ENCODE measurements at places on chromosomes 12 and 14.

DNA sequence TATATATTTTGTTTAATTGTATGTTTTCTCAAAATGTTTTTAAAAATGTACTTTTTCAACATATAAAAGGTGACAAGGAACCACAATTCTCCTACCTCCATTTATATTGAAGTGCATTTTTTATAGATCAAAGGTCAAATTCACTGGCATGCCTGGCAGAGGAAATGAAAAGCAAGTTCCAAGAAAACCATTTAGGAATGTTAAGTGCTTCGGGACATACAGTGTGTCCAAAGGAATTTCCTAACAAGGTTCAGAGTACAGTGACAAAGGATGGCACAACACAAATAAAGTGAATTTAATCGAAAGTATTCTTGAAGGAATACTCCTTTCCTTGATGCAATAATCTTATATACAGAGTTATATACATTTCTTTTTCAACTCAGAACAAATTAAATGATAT lies 242.3 kb downstream of the CCER1 start:
- no peak for DNase-seq

GRCh38 chr12:42638697-42639096 lies 49.2 kb upstream of the PRICKLE1 start:
- DNase-seq, result no peak

- no peak for DNase-seq
These were observed 17.7 kb downstream of the SMIM41 start for GRCh38 chr12:52097045-52097666.

GRCh38 chr12:75706786-75707605 lies 195.6 kb upstream of the KRR1 start:
- peak; percentile 83 for DNase-seq

- no peak for DNase-seq
These were observed 37.3 kb upstream of the BCL11B start for GRCh38 chr14:99309220-99309766.

GRCh38 chr12:63321373-63321772 lies 170.4 kb upstream of the AVPR1A start:
- no peak for DNase-seq

GRCh38 chr12:70774055-70774454 lies 136.8 kb upstream of the PTPRB start:
- no peak for DNase-seq

- DNase-seq, result no peak
These were observed 81.6 kb upstream of the FAR2 start for GRCh38 chr12:29067430-29067829.

DNA sequence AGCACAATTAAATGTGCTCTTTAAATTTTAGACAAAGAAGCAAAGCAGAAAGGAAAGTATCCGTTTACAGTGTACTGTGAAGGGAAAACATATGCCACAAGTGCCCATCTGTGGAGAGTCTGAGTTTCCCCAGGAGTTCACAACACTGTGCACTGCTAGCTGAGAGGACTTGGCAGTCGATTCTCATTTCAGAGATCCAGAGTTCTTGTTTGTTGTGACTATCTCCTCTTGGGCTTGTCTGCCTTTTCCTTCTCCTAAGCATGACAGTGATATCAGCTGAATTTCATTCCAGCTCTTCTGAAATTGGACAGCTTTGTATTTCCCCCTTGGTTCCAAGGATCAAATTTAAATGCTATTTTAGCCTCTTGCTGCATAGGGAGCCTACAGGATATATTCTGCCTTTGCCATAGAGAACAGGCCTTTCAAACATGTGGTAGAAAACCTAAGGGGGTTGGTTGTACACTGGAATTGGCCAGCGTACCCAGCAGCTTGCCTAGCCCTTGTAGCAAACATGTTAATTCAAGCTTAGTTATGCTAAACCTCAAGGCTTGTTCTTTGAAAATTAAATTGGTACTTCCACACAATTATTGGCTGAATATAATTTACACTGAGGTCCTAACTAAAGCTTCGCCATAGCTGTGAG lies 259.2 kb upstream of the NOVA1 start:
- DNase-seq, result no peak

GRCh38 chr14:104547310-104547997 lies 32.1 kb upstream of the C14orf180 start:
- DNase-seq, result no peak

- no peak for DNase-seq
These were observed 253.9 kb downstream of the CACNA1C start for GRCh38 chr12:2306735-2307134.

GRCh38 chr14:41623736-41624135 lies 17.1 kb downstream of the LRFN5 start:
- no peak for DNase-seq

DNA sequence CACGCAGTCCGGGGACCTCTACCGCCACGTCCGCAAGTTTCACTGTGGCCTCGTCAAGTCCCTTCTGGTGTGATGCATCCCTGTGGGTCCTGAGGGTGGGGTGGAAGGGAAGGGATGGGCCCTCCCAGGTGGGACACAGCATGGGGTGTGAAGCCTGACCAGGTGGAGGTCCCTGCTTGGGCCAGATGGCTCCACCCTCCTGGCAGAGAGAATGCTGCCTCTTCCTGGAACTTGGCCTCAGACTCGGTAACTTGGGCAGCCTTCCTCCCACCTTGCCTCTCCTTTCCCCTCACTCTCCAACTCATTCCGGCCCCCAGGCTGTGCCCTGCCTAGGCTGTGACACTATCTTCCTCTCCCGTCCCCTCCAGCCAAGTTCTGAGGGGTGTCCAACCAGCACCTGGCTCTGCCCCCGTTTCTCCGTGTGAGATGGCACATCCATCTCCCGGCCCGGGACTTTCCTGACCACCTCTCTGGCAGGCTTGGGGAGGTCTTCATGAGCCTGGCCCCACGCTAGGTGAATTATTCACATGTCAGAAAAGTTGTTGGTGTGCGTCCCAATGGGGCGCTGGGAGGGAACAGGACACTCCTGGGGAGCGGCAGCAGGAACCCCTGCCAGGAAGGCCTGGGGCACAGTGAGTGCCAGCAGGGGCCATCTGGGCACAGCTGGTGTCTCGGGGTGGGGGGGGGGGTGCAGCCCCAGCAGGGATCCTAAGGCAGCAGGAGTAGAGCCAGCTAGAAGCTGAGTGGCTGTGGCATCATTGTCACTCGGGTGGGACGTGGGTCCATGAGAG lies 1.7 kb downstream of the ZBTB42 start:
- DNase-seq, result peak; percentile 38

- DNase-seq, result no peak
These were observed 92.8 kb upstream of the PTHLH start for GRCh38 chr12:28065374-28065773.

- DNase-seq, result peak; percentile 83
These were observed 48.6 kb upstream of the GTF2A1 start for GRCh38 chr14:81269100-81269978.

- no peak for DNase-seq
These were observed 86.9 kb downstream of the ATP23 start for GRCh38 chr12:58028294-58028693.

GRCh38 chr14:22614240-22614799 lies 16.2 kb downstream of the ABHD4 start:
- DNase-seq, result no peak

DNA sequence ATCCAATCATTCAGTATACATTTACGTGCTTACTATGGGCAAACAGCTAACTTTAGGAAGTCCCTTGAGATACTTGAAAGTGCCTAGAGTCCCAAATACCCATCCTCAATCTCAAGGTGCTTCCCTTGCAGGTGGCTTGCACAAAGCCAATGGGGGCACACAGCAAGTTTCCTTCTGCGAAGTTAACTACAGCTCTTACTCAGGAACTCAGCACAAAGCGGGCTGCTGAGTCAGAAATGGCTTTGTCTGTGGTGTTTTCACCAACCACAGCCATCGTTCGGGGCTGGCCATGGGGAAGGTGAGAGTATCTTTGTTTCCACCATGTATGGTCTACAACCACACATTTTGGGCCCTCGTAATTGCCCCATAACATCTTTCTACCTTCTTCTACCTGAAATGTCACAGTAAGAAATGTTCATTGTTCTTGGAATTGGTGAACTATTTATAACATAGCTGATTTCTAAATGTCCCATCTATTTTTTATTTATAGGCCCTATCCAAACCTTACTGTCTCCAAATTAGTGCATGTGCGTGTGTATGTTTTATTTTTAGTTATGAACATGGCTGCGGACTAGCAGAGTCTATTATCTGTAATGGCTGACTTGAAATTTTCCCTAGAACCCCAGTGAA lies 13.9 kb downstream of the MFAP5 start:
- no peak for DNase-seq

GRCh38 chr12:15590180-15590826 lies 198.9 kb downstream of the EPS8 start:
- peak; percentile 57 for DNase-seq

DNA sequence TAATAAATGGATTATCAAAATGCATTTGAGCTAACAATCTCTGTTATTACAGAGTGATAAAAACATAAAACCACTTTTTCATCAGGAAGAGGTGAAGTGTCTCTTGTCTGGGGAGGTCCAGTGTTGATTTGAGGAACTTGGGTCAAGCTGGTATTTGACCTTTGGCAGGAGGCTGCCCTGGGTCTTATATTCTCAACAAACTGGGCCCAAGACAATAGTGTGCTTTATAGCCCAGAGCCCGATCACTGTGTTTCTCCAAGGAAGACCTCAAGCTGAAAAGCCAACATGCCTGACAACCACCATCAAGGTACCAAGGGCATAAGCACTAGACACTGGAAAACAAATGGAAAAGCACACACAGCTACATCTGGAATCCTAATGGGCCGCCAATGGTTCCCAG lies 137.0 kb downstream of the SLC25A21 start:
- no peak for DNase-seq

GRCh38 chr12:59833408-59833807 lies 237.6 kb downstream of the SLC16A7 start:
- no peak for DNase-seq

DNA sequence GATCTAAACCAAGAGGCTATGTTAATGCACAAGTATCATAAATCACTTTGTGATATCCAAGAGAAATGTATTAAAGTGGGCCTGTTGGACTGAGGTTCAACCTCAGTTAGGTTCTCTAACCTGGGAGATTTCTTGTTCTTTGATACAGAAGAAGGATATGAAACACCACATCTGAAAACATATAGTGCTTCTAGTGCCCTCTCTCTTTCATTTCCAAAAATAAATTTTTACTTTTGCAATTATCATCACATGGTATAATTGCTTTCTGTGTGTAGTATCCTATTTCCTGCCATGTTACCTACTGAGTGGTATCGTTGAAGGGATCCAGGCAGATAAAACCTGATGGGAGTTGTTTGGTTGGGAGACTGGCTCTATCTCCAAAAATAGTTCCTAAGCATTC lies 264.9 kb downstream of the CCER1 start:
- no peak for DNase-seq

GRCh38 chr14:78401866-78402265 lies 231.7 kb downstream of the NRXN3 start:
- DNase-seq, result no peak

DNA sequence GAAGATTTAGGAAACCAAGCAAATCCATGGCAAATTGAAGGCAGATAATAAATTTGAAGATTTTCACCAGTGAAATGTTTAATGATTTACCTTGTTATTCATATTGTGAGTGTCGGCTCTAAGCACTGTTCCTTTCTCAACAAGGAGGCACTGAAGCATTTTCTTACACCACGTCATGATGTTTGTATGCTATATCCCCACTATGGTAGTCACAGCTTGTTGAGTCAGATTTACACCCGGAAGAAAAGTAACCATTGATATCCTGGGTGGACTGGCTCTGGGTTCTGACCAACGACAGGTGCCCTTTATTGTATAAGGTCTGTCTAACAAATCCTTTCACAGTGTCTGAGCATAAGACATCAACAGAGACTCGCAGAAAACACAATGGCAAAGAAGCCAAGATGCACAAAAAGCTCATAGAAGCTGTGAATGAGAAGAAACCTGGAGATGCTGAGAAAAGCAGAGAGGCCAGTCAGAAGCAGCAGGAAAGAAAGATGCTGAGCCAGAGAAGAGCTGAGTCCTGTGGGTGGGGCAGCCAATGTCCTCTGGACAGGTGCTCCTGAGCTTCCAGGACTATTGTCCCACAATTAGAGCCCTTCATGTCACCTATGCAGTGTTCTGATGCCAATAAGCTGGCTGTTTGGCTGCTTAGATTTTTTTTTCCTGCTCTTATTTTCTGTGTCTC lies 49.7 kb upstream of the ARHGAP5 start:
- no peak for DNase-seq

DNA sequence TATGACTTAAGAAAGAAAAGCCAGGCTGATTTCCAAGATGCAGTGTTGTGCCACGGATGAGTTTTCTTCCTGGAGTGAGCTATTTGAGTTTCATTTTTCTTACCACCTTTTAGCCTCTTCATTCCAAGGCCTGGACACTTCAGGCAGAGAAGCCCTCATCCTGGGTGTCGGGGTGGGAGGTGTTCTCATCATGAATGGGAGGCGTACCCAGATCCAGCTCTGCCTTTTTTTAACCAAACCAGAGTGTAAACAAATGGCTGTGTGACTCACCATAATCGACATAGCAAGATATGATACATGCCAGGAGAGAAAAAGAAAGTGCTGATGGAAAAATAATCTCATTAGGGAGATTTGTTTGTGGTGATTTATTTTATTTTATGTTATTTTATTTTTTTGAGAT lies 79.9 kb downstream of the ARF6 start:
- DNase-seq, result peak; percentile 41

GRCh38 chr12:3432868-3433267 lies 58.1 kb upstream of the PRMT8 start:
- no peak for DNase-seq

GRCh38 chr12:54294152-54294952 lies 6.5 kb downstream of the NFE2 start:
- DNase-seq, result no peak

DNA sequence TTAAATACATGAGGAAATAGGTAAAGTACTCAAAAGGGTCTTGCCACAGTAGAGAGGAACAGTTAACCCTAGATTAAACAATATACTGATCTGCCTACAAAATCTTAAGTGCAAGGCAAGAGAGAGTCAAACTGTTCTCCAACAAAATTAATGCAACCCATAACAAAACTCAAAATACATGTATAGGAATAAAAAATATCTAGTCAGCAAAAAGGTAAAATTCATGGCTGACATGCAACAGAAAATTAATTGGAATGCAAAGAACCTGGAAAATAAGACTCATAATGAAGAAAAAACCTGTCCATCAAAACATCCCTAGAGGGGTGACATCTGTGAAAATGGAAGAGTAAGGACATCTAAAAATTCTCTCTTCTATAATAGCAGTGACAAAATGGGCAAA lies 173.6 kb downstream of the ADAMTS20 start:
- no peak for DNase-seq

- DNase-seq, result no peak
These were observed 36.7 kb downstream of the LRRIQ1 start for GRCh38 chr12:85072826-85073225.

Data from NCI-H2171 treated with DMSO at 0.1 percent for 48 hours (cell line).